ENCODE measurements at places on chromosomes 5 and 9. TPM values are rescaled to one million over a fixed set of nuclear protein-coding genes. Genes with fewer than 3 reads are reported as not detected.

GRCh38 chr9:99678566-99678965, 143.1 kb upstream of the NR4A3 start:
- DNase-seq, result no peak
- no peak overlapping the region for H3K27ac ChIP-seq
- H3K36me3 ChIP-seq, result no peaks in the 10 kb centered on the region
- no peaks in the 10 kb centered on the region for H3K27me3 ChIP-seq

GRCh38 chr9:126673689-126674364, 60.1 kb downstream of the LMX1B start:
- no peak for DNase-seq
- H3K36me3 ChIP-seq, result no peaks in the 10 kb centered on the region
- H3K4me1 ChIP-seq, result no peaks in the 10 kb centered on the region
- H3K27ac ChIP-seq, result no peak overlapping the region
- H3K27me3 ChIP-seq, result peaks cover 66% of the 10 kb centered on the region
- H3K4me3 ChIP-seq, result no peak overlapping the region

GRCh38 chr9:121607434-121608167, 43.8 kb upstream of the DAB2IP start:
- DNase-seq, result no peak
- H3K4me1 ChIP-seq, result peaks cover 4% of the 10 kb centered on the region
- no peaks in the 10 kb centered on the region for H3K36me3 ChIP-seq
- H3K27me3 ChIP-seq, result no peaks in the 10 kb centered on the region

TRIM7 gene
- total RNA-seq, result 6.8 TPM

ALDH1A1 gene
- 61.3 TPM for total RNA-seq

TRIM32 gene
- total RNA-seq, result 17.1 TPM

ZNF658 gene
- total RNA-seq, result 3.2 TPM

GRCh38 chr9:32665101-32665500, 29.6 kb upstream of the TAF1L start:
- H3K4me1 ChIP-seq, result no peaks in the 10 kb centered on the region
- H3K27ac ChIP-seq, result no peak overlapping the region
- no peak for DNase-seq
- H3K36me3 ChIP-seq, result no peaks in the 10 kb centered on the region

LEAP2 gene
- total RNA-seq, result 3.6 TPM

DNA sequence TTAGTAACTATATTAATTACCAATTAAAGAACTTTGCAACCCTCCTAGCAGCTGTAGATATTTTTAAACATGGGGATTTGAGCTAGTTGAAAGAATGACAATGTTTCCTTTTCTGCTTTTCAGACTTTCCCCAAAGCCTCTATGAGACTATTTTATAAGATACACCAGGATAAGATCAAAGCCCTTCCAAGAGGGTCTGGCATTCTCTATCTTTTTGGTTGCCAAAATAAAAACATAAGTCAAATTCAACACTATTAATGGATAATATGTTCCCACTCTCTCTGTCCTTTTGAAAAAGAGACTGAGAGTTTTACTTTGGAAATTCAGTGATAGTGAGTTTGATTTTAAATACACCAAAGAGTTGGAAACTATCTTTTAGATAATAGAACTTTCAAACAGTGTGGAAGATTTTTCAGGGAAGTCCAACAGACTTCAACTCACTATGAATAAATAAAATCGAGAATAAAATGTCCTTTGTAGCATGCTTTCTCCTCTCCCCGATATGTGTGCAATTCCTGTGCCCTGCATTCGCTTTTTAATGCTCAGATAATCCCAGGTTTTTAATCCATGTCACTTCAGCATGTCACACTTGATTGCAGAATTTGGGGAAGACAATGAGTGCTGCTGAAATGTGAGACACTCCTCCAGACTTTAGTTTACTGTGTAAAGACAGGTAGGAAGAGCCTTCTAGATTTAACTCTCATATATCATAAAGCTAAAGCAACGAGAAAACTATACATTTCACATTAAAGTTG, 1095.7 kb upstream of the DMAC1 start:
- no peaks in the 10 kb centered on the region for H3K36me3 ChIP-seq
- H3K27ac ChIP-seq, result no peak overlapping the region
- H3K4me3 ChIP-seq, result no peak overlapping the region

MZB1 gene
- 10.6 TPM for total RNA-seq

ALG2 gene
- 33.7 TPM for total RNA-seq

SMIM33 gene
- total RNA-seq, result 3.4 TPM

DNA sequence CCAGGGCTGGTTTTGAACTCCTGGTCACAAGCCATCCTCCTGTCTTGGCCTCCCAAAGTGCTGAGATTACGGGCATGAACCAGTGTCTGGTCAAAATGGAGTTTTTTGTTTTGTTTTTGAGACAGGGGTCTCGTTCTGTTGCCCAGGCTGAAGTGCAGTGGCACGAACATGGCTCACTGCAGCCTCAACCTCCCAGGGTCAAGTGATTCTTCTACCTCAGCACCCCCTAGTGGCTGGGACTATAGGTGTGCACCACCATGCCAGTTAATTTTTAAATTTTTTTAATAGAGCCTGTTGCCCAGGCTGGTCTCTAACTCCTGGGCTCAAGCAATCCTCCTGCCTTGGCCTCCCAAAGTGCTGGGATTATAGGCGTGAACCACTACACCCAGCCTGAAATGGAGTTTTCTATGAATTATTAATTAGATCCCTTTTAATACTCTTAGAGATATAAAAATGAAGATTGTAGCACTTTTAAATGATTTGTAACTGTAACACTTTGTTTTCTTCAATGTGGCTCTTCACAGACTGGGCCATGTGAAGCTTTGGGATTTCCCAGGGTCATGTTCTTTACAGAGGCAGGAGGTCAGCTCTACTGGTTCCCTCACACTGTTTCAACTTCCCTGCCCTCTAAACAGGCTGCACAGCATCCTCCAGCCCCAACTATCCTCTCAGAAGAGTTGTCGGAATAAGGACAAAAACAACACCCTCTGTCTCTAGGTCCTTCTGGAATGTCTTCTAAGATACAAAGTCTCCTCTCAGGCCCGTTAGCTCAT, 32.7 kb upstream of the SPARC start:
- no peak overlapping the region for H3K27ac ChIP-seq
- H3K4me3 ChIP-seq, result no peak overlapping the region
- peak; percentile 45 for DNase-seq
- no peaks in the 10 kb centered on the region for H3K27me3 ChIP-seq
- H3K4me1 ChIP-seq, result no peaks in the 10 kb centered on the region
- H3K36me3 ChIP-seq, result no peaks in the 10 kb centered on the region

GRCh38 chr5:150137997-150138396, 17.6 kb downstream of the PDGFRB start:
- no peaks in the 10 kb centered on the region for H3K27me3 ChIP-seq
- no peaks in the 10 kb centered on the region for H3K4me1 ChIP-seq
- peak overlapping the region; percentile 72 for H3K27ac ChIP-seq
- H3K4me3 ChIP-seq, result no peak overlapping the region
- no peak for DNase-seq

DNA sequence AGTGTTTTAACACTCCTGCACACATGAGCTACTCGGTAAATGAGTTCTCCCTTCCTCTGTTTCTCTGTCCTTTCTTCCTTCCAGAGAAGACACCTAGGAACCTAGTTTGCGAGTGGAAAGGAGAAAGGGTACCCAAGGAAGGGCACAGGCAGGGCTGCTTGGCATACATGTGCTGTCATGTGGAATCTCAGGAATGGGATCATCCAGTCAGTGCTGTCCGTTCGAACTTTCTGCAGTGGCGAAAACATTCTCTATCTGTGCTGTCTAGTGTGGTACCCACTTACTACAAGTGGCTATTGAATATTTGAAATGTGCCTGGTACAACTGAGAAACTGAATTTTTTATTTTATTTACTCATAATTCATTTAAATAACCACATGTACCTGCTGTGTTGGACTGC, 28.0 kb downstream of the NLN start:
- no peaks in the 10 kb centered on the region for H3K27me3 ChIP-seq
- no peaks in the 10 kb centered on the region for H3K4me1 ChIP-seq
- no peaks in the 10 kb centered on the region for H3K36me3 ChIP-seq
- no peak overlapping the region for H3K4me3 ChIP-seq
- no peak overlapping the region for H3K27ac ChIP-seq

GRCh38 chr9:77575785-77576184, 72.3 kb downstream of the GNA14 start:
- no peaks in the 10 kb centered on the region for H3K27me3 ChIP-seq
- no peak overlapping the region for H3K4me3 ChIP-seq

- H3K36me3 ChIP-seq, result no peaks in the 10 kb centered on the region
- H3K27ac ChIP-seq, result no peak overlapping the region
- H3K4me3 ChIP-seq, result no peak overlapping the region
- no peaks in the 10 kb centered on the region for H3K27me3 ChIP-seq
Observed at GRCh38 chr5:51487952-51488351, 104.7 kb downstream of the ISL1 start.

- DNase-seq, result no peak
- H3K27ac ChIP-seq, result no peak overlapping the region
- H3K4me3 ChIP-seq, result no peak overlapping the region
- no peaks in the 10 kb centered on the region for H3K36me3 ChIP-seq
- H3K27me3 ChIP-seq, result no peaks in the 10 kb centered on the region
- H3K4me1 ChIP-seq, result no peaks in the 10 kb centered on the region
Observed at GRCh38 chr5:35904443-35905132, 33.8 kb downstream of the CAPSL start.

MOB3B gene
- 39.6 TPM for total RNA-seq

- DNase-seq, result no peak
- H3K27me3 ChIP-seq, result no peaks in the 10 kb centered on the region
- H3K4me3 ChIP-seq, result no peak overlapping the region
- H3K36me3 ChIP-seq, result no peaks in the 10 kb centered on the region
- no peaks in the 10 kb centered on the region for H3K4me1 ChIP-seq
Observed at GRCh38 chr9:95574176-95574575, 57.4 kb upstream of the PTCH1 start.

GRCh38 chr9:114400219-114400618, 12.4 kb upstream of the AKNA start:
- H3K27me3 ChIP-seq, result no peaks in the 10 kb centered on the region
- DNase-seq, result no peak
- no peaks in the 10 kb centered on the region for H3K36me3 ChIP-seq
- no peak overlapping the region for H3K27ac ChIP-seq

- no peak overlapping the region for H3K4me3 ChIP-seq
- no peaks in the 10 kb centered on the region for H3K36me3 ChIP-seq
- DNase-seq, result peak; percentile 55
- no peaks in the 10 kb centered on the region for H3K27me3 ChIP-seq
- H3K4me1 ChIP-seq, result peaks cover 11% of the 10 kb centered on the region
- peak overlapping the region; percentile 25 for H3K27ac ChIP-seq
Observed at GRCh38 chr9:123678038-123678877, 251.7 kb downstream of the DENND1A start.

NTNG2 gene
- 1.3 TPM for total RNA-seq

- no peaks in the 10 kb centered on the region for H3K36me3 ChIP-seq
- H3K4me3 ChIP-seq, result no peak overlapping the region
- no peaks in the 10 kb centered on the region for H3K4me1 ChIP-seq
- H3K27ac ChIP-seq, result no peak overlapping the region
- DNase-seq, result no peak
Observed at GRCh38 chr5:97874491-97874890, 691.4 kb upstream of the RIOK2 start.

- H3K4me1 ChIP-seq, result no peaks in the 10 kb centered on the region
- no peak overlapping the region for H3K27ac ChIP-seq
- DNase-seq, result no peak
- H3K27me3 ChIP-seq, result no peaks in the 10 kb centered on the region
Observed at GRCh38 chr5:139856714-139857113, 61.1 kb downstream of the PSD2 start.

DNA sequence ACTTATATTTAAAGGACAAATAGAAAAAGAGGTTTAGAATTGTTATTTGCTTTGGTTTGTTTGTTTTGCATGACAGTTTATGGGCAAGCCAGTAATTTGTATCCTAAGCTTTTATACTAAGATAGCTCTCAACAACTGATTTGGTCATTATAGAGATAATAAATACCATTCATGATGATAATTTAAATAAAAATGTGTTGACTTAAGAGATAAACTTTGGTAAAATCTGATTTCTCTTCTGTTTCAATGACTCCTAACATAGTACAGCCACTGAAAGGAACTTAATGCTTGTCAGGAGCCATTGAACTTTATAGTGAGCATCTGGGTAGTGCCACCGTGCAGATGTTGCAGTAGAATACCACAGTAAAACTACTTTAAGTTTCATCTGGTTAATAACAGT, 160.7 kb upstream of the ACOT12 start:
- H3K4me1 ChIP-seq, result no peaks in the 10 kb centered on the region
- H3K27me3 ChIP-seq, result no peaks in the 10 kb centered on the region
- no peaks in the 10 kb centered on the region for H3K36me3 ChIP-seq

ADAMTS16 gene
- total RNA-seq, result 0.16 TPM

DNA sequence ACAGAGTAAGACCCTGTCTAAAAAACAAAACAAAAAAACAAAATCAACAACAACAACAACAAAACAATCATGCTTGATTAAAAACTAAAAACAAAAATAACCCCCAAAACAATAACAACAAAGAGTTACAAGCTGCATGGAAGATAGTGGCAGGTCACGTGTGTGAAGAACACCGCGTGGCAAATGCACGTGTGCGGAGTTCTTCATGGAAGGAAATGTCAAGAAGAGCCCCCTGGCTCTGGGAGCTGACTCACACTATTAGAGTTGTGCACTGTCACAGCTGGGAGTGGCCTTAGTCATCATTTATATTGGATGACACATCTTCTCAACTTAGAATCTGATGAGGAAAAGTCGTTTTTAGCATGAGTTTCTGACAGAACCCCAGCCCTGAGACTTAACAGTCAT, 110.5 kb downstream of the JMY start:
- no peak overlapping the region for H3K27ac ChIP-seq
- H3K36me3 ChIP-seq, result no peaks in the 10 kb centered on the region

DNA sequence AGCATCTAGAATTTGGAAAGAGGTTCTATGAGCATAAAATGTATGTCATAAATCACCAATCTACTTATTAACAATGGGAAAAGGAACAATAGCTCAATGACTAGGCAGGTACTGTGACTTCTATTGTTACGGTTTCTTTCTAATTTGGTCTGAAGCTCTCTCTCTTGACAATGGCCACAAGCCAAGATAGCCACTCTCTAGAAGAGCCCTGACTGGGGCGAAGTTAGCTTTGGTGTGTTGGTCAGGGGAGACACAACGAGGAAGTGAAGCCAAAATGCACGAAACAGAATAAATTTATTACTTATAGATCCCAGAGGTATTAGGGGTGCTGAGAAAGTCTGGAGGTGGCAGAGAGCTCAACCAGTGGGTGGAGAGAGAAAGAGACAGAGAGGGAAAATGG, 9.4 kb upstream of the RAD23B start:
- DNase-seq, result no peak
- no peak overlapping the region for H3K4me3 ChIP-seq
- no peak overlapping the region for H3K27ac ChIP-seq
- no peaks in the 10 kb centered on the region for H3K27me3 ChIP-seq
- no peaks in the 10 kb centered on the region for H3K36me3 ChIP-seq
- no peaks in the 10 kb centered on the region for H3K4me1 ChIP-seq

GRCh38 chr5:135694012-135694411, 115.2 kb upstream of the CXCL14 start:
- no peak overlapping the region for H3K4me3 ChIP-seq
- no peaks in the 10 kb centered on the region for H3K36me3 ChIP-seq
- H3K27ac ChIP-seq, result no peak overlapping the region
- H3K27me3 ChIP-seq, result no peaks in the 10 kb centered on the region

DNA sequence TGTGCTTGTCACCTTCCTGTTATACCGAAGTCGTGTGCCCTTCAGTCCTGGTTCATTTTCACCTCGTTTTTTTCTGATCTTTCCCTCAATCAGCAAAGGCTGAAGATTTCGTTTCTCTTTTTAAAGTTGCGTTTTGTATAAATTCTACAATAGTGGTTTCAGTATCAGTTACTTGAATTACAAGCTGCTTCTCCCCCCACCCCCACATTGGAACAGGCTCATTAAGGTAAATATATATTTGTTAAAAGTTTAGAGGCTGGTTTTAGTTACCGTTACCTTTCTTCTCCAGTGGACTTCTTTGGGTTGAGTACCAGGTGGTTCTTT, 881 bp downstream of the SUB1 start:
- H3K4me1 ChIP-seq, result peaks cover 6% of the 10 kb centered on the region
- DNase-seq, result no peak
- peak overlapping the region; percentile 99 for H3K27ac ChIP-seq

TAF7 gene
- total RNA-seq, result 70.2 TPM

All from colonic mucosa (tissue), 4 donors.